ENCODE measurements at places on chromosomes 7 and 10.

- no peak for DNase-seq
Measured at GRCh38 chr7:300048-300447, 10.1 kb downstream of the FOXL3 start.

GRCh38 chr10:49594594-49594993 is 15.5 kb upstream of the SLC18A3 start:
- DNase-seq = no peak

GRCh38 chr10:82750538-82750937 is 875.5 kb downstream of the NRG3 start:
- DNase-seq = no peak

DNA sequence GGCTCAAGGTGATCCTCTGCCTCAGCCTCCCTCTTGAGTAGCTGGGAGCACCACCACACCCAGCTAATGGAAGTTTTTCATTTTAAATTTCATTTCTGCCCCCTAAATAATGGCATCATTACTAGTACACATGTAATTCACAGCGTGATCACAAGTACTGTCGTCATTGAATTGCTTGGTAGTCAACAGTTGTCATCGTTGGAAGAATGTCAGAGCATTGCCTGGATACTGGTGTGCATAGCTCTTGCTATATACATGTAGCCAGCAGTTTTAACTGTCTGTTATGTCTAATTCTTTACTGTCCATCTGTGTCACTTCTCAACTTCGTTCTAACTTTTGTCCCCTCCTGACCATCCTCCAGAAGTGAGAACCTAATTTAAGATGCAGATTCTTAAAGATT is 62.1 kb downstream of the CRPPA start:
- DNase-seq = no peak

- DNase-seq = no peak
Measured at GRCh38 chr7:30252885-30253795, 31.3 kb upstream of the ZNRF2 start.

- DNase-seq = no peak
Measured at GRCh38 chr10:93697207-93697606, 5.2 kb downstream of the FRA10AC1 start.

GRCh38 chr10:43084812-43085211 is 7.9 kb downstream of the RET start:
- DNase-seq = no peak

GRCh38 chr7:24052572-24053260 is 231.3 kb upstream of the NPY start:
- peak; percentile 35 for DNase-seq

DNA sequence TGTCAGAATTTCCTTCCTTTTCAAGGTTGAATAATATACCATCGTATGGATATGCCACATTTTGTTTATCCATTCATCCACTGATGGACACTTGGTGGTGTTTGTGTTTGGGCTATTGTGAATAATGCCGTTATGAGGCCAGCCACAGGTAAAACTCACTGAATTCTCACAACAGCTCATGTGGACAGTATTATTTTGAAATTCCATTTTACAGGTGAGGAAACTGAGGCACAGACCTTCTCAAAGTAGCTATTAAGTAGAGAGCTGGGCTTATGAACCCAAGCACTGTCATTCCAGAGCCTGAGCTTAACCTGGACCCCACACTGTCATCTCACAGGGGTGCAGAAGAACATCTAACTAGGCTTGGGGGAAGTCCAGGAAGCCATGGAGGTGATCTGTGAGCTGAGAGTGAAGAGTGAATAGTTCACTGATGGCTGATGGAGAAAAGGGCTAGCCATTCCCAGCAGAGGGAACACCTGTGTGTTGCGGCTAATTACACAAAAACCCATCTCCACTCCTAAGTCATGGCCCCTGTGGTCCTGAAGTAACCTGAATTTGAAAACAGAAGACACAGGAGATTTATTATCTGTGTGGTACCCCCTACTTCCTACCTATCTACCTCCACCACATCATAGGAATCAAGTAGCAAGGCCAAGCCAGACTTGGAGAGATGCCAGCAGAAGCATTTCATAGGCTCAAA is 8.7 kb downstream of the INMT start:
- no peak for DNase-seq
